ENCODE measurements at places on chromosomes 6 and 20.
A peak's percentile ranks its signal among the peaks of the same experiment; 100 is the strongest.

DNA sequence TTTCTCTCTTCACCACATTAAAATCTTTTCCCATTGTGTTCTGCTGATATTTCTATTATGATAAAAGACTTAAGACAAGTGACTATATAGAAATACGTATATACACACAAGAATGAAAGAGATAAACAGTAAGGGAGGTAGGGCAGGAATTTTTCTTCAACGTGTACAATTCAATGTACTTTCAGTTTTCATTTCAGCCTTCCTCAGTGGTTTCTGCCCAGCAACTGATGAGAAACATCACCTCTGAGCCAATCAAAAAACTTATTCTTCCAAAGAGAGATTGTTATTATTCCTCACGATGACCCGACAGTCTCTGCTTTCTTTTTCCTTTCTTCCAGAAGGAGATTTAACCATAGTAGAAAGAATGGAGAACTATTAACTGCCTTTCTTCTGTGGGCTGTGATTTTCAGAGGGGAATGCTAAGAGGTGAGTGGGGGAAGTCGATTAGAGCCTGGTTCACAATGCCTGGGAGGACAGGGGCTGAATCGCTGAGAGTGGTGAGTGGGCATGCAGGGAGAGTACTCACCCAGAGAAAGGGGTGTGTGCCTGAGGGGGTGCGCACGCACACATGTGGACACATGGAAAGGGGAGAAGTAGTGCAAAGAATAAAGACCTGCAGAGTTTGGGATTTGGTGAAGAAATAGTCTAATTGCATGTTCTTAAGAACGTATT is at the start of gene BTN3A1:
TSS of gene BTN3A1 (plus strand) at position 289 of the 672 bp plus-strand sequence. CDS start 3,289 bp downstream, outside the sequence.
- DNase-seq: peak; percentile 29

DNA sequence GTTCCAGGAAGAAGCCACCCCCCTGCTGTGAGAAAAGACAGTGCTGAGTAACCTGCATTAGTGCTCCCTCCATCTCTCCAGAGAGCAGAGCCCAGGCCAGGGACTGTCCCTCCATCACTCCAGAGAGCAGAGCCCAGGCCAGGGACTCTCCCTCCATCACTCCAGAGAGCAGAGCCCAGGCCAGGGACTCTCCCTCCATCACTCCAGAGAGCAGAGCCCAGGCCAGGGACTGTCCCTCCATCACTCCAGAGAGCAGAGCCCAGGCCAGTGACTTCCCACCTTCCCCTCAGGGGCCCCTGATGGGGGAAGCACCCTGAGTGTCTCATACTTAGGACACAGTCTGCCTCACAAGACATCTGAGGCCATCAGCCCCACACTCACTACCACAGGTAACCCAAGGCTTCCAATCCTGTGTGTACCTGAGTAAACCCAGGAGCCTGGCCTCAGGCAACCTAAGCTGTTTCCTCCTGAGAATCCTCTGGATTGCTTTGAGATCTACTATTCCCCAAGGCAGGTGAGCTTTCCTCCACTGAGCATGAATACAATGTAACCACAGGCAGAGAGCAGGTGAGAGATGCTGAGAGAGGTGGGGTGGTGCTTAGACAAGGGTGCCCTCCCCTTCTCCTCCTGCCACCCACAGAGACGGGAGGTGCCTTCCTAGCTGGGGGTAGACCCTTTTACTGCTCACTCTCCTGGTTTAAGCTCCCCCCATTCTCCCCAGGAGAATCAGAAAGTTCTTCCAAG is 4.9 kb downstream of the TBXT start:
- DNase-seq: no peak

GRCh38 chr6:114390176-114390575 is 47.4 kb upstream of the HS3ST5 start:
- no peak for DNase-seq

DNA sequence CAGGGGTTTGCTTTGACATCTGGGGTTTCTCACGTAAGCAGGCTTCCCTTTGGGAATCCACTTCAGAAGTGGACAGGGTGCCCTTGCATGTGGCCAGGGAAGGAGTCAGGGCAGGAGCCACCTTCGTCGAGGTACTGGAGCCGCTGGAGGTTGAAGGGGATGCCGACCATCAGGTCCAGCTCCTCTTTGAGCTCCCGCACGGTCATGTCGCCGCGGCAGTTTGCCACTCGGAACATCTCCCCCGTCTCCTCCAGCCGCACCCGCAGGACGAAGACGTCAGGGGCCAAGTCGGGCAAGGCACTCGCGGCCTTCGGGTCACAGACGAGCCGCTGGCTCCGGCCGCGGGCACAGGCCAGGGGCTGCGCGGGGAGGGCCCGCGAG is 360 bp downstream of the ANKRD60 start:
- no peak for DNase-seq

GRCh38 chr20:38875175-38875993 is 50.8 kb upstream of the FAM83D start:
- no peak for DNase-seq

DNA sequence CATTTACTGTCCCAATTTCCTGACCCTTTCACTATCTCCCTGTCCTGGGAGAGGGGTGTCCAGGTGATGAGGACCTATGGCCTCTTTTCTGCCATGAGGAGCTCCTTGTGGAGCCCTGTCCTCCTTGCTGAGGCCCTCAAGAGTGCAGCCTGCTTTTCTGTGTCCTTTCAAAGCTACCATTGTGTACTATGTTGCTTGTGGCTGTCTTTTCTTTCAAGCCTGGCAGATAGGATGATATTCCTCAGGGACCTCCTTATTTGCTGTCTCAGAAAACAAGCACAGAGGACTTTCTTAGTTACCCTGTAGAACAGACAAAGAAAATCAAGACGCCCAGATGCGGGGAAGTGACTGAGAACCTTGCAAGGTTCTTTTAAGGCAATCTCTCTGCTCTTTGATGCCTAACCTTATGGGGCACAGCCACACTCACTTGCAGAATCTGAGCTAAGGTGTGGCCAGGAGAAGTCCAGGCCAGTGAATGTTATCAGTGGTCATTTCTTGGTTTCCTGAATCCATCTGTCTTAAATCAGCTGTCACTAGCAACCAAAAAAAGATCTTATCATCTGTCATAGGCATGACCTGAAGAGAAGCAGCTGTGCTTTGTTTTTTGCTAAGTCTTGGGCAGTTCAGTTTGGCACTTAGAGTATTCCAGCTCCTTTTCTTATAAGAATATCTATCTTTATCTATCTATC is 17.2 kb downstream of the CARMIL1 start:
- DNase-seq: no peak

DNA sequence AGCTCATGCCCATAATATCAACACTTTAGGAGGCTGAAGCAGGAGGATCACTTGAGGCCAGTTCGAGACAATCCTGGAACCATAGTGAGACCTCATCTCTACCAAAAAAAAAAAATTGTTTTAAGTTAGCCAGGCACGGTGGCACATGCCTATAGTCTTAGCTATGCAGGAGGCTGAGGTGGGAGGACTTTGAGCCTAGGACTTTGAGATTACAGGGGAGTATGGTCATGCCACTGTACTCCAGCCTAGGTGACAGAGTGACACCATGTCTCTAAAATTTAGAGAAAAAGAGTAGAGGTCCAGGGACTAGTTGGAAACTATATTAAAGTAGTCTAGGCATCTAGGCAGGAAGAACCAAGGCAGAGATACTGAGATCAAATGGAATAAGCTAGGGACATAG is 121.6 kb downstream of the SLC16A10 start:
- no peak for DNase-seq

GRCh38 chr20:18645196-18645745 is 57.4 kb downstream of the DTD1 start:
- no peak for DNase-seq

- DNase-seq: no peak
Measured at GRCh38 chr6:138004430-138005287, 102.6 kb downstream of the PERP start.

- no peak for DNase-seq
Measured at GRCh38 chr6:53794137-53794719, 577 bp upstream of the LRRC1 start.

DNA sequence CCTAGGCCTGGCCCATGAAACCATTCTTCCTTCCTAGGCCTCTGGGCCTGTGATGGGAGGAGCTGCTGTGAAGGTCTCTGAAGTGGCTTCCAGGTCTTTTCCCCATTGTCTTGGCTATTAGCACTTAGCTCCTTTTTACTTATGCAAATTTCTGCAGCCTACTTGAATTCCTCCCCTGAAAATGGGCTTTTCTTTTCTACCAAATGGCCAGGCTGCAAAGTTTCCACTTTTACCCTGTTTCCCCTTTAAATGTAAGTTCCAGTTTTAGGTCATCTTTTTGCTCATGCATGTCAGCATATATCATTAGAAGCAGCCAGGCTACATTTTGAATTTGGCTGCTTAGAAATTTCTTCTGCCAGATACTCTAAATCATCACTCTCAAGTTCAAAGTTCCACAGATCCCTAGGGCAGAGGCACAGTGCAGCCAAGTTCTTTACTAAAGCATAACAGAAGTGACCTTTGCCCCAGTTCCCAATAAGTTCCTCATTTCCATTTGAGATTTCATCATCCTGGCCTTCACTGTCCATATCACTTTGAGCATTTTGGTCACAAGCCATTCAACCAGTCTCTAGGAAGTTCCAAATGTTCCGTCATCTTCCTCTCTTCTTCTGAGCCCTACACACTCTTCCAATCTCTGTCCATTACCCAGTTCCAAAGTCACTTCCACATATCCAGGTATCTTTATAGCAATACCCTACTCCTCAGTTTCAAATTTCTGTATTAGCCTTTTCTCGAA is 71.9 kb downstream of the TBC1D7 start:
- no peak for DNase-seq

DNA sequence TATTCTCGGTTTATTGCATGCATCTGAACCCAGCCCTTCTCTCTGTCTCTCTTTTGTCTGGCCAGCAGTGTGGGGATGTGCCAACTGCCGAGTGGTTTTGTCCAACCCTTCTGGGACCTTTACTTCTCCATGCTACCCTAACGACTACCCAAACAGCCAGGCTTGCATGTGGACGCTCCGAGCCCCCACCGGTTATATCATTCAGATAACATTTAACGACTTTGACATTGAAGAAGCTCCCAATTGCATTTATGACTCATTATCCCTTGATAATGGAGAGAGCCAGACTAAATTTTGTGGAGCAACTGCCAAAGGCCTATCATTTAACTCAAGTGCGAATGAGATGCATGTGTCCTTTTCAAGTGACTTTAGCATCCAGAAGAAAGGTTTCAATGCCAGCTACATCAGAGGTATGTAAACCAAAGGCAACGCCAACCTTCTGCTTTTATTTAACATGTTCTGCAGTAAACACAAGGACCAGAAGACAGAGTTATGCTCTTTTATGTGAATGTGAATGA is 65.8 kb downstream of the ADGRG6 start:
- DNase-seq: no peak

DNA sequence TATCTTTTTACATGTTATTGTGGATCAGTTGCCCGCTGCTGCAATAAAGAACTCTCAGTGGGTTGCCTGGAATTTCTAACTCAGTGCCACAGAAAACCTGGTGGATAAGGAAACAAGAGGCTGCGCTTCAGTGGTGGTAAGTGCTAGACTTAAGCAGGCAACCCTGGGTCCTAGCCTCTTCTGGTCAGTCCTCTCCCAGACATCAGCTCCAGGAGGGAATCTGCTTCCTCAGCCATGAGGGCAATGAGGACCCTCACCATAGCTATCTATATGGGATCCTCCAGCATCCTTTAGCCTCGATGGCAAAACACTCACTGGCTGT is 490.7 kb upstream of the SULF2 start:
- no peak for DNase-seq

GRCh38 chr6:45027126-45027525 is 301.0 kb upstream of the RUNX2 start:
- no peak for DNase-seq

DNA sequence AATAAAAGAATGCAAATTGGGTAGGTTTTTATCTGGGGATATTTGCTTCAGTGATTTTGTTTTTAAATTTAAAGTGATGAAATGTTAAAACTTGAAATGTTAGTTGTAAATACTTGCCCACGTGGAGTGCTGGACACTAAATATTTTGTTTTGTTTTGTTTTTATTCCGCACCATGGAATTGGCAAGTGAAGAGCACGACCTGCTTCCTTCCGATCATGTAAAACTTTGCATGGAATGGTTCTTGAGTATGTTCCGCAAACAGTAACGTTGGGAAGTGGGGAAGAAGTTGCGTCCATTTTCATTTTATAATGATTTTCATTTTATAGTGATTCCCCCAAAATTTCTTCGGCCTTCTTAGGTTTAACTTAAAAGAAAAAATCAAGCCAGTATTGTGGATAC is 765 bp downstream of the IRAK1BP1 start:
- no peak for DNase-seq
